Naive thymus-derived CD4-positive, alpha-beta T cell (primary cell): ENCODE measurements at places on chromosomes 7 and 10. TPM values are rescaled to one million over a fixed set of nuclear protein-coding genes. Genes with fewer than 3 reads are reported as not detected.

The ANKRD22 gene
- 0.54 TPM for polyA plus RNA-seq

GRCh38 chr10:11320809-11321520 is 290.5 kb downstream of the USP6NL start:
- DNase-seq: no peak

GRCh38 chr7:16603633-16604032 is 41.9 kb downstream of the ANKMY2 start:
- DNase-seq: no peak

The JCAD gene
- polyA plus RNA-seq: not detected

The ASAH2 gene
- 3.9 TPM for polyA plus RNA-seq

GRCh38 chr7:35513828-35514227 is 181.1 kb downstream of the HERPUD2 start:
- DNase-seq: no peak

DNA sequence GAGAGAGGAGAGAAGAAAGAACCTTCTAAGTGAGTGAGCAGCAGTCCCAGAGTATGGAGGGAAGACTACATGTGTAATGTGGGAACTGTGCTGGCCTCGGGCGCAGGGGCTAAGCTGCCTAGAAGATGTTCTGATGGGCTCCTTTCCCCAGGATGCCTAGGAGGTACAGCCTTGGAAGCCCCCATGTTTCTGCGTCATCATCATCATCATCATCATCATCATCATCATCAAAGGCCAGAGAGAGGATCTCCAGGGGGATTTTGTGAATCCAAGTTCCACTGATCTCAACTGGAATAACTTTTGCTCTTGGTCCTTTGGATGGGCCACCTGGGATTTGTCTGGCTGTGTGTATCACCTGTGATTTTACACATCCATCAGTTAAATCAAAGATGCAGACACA is 86.0 kb downstream of the BUB3 start:
- DNase-seq: no peak

The SPDYE2 gene
- 0.33 TPM for polyA plus RNA-seq

The GATA3 gene
- 24.0 TPM for polyA plus RNA-seq

- no peak for DNase-seq
Observed at GRCh38 chr10:17561111-17561510, 56.1 kb downstream of the HACD1 start.

GRCh38 chr7:137484326-137484725 is 140.8 kb upstream of the PTN start:
- DNase-seq: no peak

The ARID5B gene
- polyA plus RNA-seq: 39.4 TPM
